ENCODE measurements at places on chromosomes 6 and 20.

DNA sequence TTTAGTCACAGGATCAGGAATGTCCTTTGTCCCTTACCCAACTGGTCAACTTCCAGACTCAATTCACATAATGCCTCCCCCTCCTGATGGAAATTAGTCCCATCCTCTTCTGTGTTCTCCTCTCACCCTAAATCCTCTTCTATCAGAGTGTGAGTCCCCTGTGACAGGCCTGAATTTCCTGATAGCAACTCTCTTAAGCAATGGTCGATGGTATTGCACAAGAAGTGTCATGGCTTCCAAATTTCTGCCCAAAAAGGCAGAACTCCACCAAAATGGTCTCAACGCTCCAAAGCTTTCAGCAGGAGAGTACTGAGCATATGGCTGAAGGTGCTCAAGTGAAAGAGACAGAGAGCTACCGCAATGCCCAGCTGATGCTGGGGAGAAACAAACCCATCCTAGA lies 2.4 kb downstream of the PREP start:
- no peak for DNase-seq

GRCh38 chr6:42049948-42050296 lies 402 bp upstream of the TAF8 start:
- peak; percentile 38 for DNase-seq

- no peak for DNase-seq
These were observed 19.1 kb downstream of the SLX4IP start for GRCh38 chr20:10454151-10454750.

GRCh38 chr6:169271877-169272216 lies 18.2 kb upstream of the THBS2 start:
- DNase-seq, result no peak

DNA sequence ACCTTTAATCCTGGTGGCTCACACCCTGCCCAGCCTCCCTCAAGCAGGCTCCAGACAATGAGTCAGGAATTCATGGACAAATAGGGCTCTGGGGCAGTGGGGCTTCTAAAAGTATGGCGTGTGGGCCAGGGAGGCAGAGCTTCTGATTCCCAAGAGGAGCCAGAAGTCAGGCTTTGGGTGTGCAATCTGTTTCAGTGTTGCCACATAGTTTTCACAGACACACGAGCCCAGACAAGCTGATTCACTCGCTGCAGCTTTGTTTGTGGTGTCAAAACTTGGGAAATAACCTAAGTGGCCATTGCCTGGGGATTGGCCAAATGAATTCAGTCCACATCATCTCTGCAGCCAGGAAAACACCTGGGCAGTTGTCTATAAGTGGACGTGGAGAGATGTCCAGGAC lies 9.2 kb downstream of the PEDS1 start:
- DNase-seq, result no peak

DNA sequence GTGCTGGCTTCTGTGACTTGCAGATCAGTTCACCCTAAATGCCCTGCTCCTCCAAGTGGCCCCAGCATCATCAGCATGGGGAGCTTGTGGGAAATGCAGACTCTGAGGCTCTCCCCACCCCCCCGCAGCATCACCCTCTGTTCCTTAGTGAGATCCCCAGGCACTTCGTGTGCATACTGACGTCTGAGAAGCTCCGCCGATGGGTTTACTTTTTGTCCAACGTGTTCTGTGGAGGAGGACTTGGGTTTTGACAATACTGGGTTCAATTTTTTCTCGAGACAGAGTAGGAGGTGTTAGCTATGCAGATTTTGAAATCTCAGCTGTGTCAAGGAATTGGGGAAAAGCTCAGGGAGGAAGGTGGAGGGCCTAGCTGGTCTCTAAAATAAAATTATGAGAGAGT lies 38.3 kb upstream of the ZNF831 start:
- DNase-seq, result no peak
